ENCODE measurements at places on chromosomes 5 and 9.
A peak's percentile ranks its signal among the peaks of the same experiment; 100 is the strongest.

DNA sequence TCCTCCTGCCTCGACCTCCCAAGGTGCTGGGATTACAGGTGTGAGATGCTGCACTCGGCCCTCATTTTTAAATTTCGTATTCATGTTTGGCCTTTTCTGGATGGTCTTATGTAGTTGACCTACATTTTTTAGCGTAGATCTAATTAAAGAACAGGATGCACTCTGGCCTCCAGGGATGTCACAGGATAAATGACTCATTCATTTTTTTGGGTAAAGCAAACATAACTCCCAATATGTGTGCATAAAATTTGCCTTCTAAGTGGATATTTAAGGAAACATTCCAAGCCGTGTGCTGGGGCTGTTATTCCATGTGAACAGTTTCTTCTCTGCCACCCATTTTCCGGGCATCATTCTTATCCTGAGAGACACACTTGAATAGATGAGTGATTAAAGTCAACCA, 501.6 kb downstream of the IRX1 start:
- DNase-seq: no peak

GRCh38 chr5:168908207-168908606, 329.0 kb upstream of the PANK3 start:
- DNase-seq: peak; percentile 31

DNA sequence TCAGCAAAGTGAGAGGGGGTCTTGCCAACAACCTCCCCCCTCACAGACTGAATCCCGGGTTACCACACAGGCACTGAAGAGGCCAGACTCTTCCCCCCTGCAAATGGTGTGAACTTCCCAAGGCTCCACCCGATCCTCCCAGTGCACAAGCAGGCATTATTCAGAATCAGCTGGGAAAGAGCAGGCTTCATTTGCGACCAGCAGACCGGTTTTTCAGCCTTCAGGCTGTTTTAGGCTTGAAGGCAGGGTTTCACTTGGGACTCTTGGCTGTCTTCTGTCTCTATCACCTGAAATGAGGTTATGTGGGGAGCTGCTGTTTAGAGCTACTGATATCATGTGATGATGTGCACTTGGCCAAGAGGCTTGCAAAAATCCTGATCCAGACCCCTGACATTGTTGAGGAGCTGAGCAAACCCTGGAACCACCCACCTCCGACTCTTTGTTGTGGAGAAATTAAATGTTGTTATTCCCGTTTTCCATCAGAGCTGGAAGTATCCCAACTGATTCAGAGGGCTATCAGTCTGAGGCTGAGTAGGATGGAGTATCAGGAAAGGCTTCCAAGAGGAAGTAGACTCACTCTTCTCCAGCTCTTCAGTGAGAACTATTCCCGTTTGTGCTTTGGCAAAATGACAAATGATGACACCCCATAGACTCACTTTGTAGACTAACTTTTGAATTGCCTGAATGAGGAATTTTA, 63.3 kb upstream of the ZFR start:
- DNase-seq: peak; percentile 67

DNA sequence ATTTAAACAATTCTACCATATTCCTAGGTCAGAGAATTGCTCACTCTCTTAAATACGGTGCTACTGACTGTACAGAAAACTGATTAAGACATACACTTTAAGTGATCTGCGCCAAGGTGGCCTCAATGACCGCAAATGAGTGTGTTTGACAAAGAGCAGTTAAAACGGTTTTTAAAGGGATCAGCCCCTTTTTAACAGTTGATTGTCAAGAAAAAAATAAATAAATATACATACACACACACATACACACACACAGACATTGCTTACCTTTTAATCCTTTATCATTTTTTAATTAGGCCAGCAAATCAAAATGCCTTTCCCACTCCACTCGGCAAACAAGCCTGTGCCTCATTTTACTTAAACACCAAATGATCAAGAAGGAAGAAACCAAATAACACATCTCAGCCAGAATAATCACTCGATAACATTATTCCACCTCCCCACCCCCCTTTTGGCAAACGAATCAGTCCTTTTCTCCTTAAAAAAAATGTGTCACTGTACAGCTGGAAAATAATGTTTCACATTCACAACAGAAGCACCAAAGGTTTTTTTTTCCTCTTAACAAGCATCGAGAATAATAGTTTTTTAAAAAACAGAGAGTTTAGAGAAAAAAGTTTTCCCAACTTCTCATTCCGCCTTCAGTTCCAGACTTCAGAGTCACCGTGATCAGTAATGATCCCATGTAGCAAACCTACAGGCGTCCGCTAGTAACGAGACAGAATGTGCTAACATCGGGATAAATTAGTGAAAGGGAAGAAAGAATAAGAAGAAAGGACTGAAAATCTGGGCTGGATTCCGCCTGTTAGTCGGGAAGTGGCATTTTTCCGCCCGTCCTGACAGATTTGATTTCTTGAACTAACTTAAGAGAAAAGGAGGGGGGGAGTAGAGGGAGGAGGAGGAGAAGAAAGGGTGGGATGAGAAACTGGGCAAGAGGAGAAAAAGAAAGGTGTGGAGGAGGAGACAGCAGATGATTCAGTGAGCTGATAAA, at the start of gene ZNF608:
Gene ZNF608, minus strand, starts transcription at position 712 of the 988 bp plus-strand sequence. CDS start 1,650 bp downstream, outside the sequence.
- DNase-seq: peak; percentile 77

- DNase-seq: no peak
Observed at GRCh38 chr9:113660196-113660595, 196.7 kb downstream of the RGS3 start.

DNA sequence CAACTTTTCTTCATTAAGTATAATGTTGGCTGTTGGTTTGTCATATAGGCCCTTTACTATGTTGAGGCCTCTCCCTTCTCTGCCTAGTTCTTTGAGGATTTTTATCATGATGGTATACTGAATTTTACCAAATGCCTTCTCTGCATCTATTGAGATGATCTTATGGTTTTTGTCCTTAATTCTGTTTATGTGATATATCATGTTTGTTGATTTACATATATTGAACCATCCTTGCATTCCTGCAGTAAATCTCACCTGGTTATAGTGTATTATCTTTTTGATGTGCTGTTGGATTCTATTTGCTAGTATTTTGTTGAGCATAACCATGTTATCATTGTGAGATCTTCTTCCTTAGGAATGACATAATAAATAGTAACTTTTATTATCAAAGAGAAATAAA, 362.9 kb downstream of the CCDC171 start:
- DNase-seq: peak; percentile 1

GRCh38 chr5:8060235-8060952, 191.4 kb downstream of the MTRR start:
- DNase-seq: no peak

DNA sequence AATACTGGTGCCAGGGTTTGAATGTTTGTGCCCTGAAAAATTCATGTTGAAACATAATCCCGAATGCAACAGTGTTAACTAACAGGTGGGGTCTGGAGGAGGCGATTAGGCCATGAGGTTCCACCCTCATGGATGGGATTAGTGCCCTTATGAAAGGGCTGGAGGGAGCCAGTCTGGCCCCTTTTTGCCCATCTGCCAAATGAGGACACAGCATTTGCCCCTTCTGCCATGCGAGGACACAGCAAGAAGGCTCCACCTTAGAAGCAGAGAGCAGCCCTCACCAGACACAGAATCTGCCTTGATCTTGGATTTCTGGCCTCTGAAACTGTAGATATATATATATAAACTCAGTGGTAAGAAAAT, 32.6 kb upstream of the RNF130 start:
- DNase-seq: no peak

DNA sequence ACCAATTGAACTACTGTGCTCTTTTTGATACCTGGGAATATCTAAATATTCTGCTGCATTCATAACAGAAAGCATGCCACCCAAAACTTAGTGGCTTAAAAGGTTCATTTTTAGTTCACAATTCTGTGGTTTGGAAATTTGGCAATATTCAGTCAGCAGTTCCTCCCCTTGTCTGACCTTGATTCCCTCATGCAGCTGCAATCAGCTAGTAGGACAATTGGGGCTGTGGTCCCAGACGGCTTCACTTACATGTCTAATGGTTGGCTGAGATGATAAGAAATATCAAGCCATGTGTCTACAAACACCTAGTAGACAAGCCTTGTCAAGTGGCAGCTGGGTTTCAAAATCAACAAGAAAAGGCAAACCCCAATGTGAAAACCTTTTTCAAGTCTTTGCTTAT, 51.3 kb downstream of the ANXA1 start:
- DNase-seq: no peak

- peak; percentile 53 for DNase-seq
Observed at GRCh38 chr5:157549283-157549629, 26.3 kb downstream of the ADAM19 start.

DNA sequence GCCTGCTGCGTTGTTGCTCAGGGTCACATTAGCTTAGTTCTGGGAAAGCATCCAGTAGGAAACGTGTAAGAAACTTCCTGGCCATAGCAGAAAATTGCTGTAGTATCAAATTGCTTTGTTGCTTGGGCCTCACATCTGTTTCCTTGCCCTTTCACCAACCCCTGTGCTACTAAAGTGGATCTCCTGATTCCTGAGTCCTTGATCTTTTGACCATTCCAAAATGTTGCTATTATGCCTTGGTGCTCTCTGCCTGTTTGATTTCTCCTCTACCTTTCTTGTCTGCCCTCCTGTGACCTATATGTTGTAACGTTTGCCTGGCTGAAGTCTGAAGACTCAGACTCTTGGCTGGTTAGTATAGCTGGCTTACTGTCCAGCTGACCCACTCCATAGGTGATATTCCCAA, 350.5 kb downstream of the ADGRV1 start:
- peak; percentile 81 for DNase-seq

- DNase-seq: no peak
Observed at GRCh38 chr5:137891849-137892248, 2.6 kb downstream of the PKD2L2 start.

- DNase-seq: no peak
Observed at GRCh38 chr9:121772600-121773285, 121.3 kb downstream of the DAB2IP start.

- peak; percentile 42 for DNase-seq
Observed at GRCh38 chr5:137997726-137998213, 35.1 kb downstream of the FAM13B start.

DNA sequence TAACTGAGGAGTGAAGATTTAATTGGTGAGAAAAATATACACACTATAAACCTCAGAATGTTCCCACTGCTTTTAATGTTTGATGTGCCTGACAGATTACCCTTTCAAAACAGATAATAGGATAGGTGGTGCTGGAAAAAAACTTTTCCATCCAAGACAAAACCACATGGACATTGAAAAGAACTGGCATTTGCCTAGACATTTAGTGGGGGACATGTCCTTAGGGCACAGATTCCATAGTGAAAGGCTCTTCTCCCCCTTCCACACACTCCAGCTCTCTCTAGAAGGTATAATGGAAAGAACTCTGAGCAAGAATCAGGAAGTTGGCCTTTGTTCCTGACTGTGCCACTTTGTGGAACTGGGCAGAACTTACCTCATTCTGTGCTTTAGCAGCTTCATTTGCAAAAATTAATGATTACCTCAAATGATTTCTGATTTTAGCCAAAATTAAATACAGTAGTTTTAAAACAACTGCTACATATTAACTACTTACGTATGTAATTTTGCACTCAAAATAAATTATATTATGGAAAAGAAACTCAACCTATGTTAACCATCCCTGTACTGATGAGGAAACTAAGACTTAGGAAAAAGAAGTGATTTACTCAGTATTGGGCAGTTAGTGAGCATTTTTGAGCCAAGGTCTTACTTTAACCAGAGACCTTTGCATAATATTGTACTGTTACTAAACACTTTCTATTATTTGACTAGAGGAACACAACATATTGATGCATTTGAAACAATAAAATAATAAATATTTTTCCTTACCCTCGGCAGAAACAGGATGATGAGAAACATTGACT, 43.3 kb downstream of the TMC1 start:
- no peak for DNase-seq

- peak; percentile 57 for DNase-seq
Observed at GRCh38 chr9:113375057-113376023, 1.4 kb downstream of the HDHD3 start.

GRCh38 chr9:108188976-108189375, 666.8 kb downstream of the ACTL7B start:
- DNase-seq: no peak

DNA sequence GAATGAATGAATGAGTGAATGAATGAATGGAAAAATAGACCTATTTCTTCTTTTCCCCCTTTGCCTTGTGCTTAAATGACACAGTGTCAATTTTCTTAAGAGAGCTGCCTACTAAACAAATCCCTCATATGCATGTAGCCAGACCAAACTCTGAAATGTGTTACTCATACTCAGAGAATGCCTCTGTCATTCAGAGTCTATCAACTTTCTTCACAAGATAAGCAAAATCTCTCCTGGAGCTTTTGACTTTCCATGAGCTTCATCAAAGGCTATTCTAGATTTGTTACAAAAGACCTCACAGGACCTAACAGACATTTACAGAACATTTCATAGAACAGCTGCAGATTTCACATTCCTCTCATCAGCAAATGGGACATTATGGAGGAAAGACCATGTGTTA, 275.7 kb upstream of the MSX2 start:
- peak; percentile 17 for DNase-seq

DNA sequence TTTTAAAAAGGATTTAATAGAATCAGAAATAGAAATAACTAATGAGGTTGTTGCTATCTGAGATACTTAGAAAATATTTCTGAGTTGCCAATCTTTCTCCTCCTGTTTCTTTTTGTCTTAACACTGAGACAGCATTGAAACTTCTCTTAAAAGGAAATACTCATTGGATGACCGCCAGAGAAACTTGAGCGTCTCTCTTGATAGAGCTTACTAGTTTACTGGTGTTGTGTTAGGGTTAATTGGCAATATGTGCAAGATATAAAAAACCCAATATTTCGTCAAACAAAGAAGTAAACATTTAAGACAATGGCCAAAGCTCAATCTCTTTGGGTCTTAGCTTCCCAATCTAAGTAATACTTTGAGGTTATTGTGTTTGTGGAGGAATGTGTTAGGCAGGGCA, 176.4 kb upstream of the CHD1 start:
- peak; percentile 20 for DNase-seq

GRCh38 chr5:144857454-144857853, 686.8 kb downstream of the KCTD16 start:
- no peak for DNase-seq

GRCh38 chr5:145780982-145781381, 54.2 kb downstream of the PRELID2 start:
- no peak for DNase-seq

DNA sequence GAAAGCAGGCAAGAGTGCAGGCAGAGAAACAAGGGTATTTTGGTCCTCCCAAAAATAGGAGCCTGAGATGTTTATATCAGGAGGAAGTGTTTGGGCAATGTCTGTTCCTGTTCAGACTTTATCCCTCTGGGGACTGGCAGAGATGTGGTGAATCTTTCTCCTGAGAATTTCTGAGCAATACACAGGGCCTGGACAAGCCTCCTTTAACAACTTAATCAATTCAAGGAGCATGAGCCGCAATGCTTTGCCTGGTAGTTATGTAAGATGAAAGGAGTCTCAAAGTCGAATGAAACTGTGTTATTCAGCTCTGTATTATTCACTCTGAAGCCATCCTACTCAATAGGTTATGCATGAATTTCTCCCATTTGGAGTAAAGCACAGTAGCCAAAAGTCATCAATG, 365.6 kb downstream of the MAN2A1 start:
- no peak for DNase-seq

- no peak for DNase-seq
Observed at GRCh38 chr5:50711280-50711679, 44.8 kb downstream of the PARP8 start.

- DNase-seq: no peak
Observed at GRCh38 chr9:125443367-125443766, 181.7 kb downstream of the GAPVD1 start.

- DNase-seq: no peak
Observed at GRCh38 chr5:106154280-106154716, 1516.4 kb downstream of the EFNA5 start.
